ENCODE measurements at places on chromosomes 5 and 9.

GRCh38 chr5:33743099-33743498 is 148.7 kb downstream of the ADAMTS12 start:
- DNase-seq: no peak

- DNase-seq: no peak
These were observed 187.7 kb downstream of the CDK5RAP2 start for GRCh38 chr9:120392245-120392644.

DNA sequence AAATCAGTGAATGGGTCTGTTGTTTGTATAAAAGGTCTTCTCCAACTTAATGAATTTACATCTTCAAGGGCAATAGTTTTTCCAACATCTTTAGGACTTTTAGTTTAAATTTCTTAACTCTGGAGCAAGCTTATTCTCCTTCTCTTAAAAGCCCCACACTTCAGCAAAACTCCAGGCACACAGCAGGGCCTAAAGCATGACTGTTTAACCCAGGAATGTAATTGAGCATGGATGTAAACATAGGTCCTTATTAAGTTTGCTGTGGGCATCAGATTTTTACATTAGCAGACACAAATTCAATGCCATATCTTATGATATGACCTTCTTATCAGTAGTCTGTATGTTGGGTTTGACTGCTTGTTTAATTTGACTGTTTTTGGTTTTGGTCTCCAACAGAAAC is 78.9 kb downstream of the ABCA1 start:
- DNase-seq: no peak

DNA sequence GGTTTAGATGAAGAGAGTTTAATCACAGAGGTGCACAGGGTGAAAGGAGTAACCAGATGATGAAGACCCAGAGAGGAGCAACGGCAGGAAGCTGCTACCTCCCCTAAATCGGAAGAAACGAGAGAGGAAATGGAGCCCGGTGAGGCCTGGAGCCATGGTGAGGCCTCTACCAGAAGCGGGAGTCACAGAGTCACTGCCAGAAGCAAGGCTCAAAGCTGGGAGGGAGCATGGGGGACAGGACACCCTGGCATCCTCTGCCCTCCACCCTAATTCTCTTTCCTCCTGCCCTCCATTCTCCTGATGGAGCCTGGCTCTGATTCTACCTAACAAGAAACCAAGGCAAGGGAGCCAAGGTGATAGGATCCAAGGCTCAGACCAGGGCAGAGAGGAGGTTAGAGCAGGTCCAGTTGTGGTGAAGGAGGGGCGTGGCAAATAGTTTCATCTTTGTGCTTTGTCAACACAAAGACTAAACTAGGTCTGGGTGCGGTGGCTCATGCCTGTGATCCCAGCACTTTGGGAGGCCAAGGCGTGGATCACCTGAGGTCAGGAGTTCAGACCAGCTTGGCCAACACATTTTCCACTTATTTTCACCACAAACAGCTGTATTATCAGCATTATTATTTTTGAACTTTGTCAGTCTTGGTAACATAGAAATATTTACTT is 134.4 kb upstream of the RAI14 start:
- DNase-seq: no peak

DNA sequence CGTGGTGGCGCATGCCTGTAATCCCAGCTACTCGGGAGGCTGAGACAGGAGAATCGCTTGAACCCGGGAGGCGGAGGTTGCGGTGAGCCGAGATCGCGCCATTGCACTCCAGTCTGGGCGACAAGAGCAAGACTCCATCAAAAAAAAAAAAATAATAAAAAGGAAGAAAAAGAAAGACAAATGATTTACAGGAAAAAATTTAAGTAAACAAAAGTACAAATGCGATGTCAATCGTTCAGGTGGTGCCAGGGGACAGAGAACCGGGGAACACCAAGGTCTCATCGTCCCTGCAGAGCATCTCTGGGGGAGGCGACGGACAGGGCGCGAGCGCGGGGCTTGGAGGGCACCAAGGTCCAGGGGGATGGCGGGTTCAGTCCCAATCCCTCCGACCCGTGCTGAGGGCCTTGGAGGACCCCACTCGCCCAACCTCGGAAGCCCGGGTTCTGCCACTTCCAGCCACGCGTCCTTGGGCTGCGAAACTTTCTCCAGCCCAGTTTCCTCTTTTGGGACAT is 607 bp upstream of the HNRNPAB start:
- DNase-seq: no peak

- DNase-seq: no peak
These were observed 27.4 kb downstream of the SLC36A1 start for GRCh38 chr5:151474799-151475198.

Measured in effector memory CD8-positive, alpha-beta T cell (primary cell).